ENCODE measurements at places on chromosomes 11 and 22.

DNA sequence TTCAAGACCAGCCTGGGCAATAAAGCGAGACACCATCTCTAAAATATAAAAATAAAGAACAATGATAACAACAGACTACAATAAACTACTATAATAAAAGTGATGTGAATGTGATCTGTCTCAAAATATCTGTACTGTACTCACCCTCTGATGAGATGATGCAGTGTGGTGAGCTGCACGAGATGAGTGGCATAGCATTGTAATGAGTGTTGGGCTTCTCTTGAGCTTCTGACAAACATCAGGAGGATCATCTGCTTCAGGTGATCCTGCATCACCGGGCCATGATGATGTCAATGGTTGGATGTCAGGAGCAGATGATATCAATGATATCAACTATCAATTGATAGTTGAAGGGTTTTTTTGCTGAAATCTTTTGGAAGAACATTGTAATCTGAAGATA, 52.4 kb upstream of the INCENP start:
- DNase-seq, result no peak

- DNase-seq, result no peak
These were observed at the start of gene SLC25A18 for GRCh38 chr22:17562906-17563870. Gene SLC25A18, plus strand, starts transcription at chr22:17563498. Its CDS starts 16,447 bp downstream, at chr22:17579945.

- peak; percentile 40 for DNase-seq
These were observed 1.8 kb upstream of the CCND1 start for GRCh38 chr11:69638941-69639681.

DNA sequence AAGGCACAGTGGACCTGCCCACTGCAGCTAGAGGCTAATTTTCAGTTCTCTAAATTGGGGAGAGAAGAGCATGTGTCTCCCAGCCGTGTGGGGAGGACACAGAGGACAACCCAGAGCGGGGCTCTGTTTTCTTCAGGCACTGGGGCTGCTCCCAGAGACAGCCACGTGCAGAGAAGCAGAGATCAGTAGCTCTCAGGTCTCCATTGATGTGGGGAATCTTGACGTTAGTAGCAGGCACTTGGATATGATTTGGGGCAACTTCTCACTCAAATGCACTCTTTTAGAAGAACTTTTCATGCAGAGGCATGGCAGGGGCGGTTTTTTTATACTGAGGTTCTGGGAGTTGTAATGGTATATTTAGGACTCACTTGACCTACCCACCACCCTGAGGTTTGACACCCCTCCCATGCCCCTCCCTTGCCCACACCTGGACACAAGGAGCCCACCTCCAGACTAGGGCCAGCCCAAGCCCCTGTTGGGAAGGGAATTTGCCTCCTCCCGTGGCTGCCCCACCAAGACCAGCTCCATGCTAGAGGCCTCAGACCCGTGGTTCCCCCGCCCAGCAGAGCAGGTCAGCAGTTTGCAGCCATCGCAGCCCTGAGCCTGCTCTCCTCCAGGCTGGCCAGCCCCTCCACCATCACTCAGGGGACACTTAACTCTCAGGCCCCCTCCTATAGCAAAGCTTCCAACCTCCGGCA, 94.2 kb upstream of the RTL6 start:
- DNase-seq, result no peak

- no peak for DNase-seq
These were observed 7.7 kb downstream of the E2F8 start for GRCh38 chr11:19232910-19233503.

DNA sequence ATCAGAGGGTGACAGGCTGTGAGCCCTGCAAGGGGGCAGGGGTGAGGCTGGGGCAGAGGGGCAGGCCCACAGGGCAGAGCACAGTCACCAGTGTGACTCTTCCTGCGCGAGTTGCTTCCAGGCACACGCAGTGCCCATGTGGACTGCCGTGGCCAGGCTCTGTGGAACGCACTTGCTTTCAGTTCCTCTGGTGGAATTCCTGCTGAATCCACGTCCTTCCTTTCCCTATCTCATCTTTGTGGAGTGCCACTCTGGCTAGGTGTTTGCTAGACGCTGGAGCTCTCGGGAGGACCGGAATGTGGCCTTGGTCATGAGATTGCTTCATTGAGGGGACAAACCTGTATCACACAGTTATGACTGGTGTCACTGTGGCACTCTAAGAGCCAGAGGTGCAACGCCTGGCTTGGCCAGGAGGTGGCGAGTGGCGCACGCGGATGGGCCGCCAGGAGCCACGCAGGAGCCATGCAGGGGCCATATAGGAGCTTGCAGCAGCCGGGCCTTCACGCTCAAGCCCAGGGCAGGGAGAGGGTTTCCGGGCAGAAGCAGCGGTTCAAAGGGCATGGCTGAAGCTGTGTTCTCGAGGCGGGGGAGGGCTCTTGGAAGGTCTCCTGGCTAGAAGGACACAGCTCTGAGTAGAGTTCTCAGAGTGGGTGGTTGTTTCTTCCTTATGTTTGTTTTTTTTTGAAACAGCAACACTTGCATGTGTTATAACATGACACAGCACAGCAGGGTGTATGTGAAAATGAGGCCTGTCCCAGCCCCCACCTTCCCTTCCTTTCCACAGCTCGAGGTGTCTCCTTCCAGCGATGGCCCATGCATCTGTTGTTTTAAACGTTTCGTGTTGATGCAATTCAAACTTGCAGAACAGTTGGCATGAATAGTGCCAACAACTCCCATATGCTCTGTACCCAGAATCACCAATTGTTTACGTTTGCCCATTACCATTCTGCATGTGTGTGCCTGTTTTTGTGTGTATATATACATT, 36.2 kb downstream of the TBC1D22A start:
- DNase-seq, result peak; percentile 60

- DNase-seq, result no peak
These were observed 34.5 kb downstream of the CPT1A start for GRCh38 chr11:68806931-68807844.

GRCh38 chr11:89490981-89491690, at the start of gene NOX4:
Gene NOX4, minus strand, starts transcription at chr11:89491375. Its CDS starts 129 bp downstream, at chr11:89491246.
- no peak for DNase-seq

DNA sequence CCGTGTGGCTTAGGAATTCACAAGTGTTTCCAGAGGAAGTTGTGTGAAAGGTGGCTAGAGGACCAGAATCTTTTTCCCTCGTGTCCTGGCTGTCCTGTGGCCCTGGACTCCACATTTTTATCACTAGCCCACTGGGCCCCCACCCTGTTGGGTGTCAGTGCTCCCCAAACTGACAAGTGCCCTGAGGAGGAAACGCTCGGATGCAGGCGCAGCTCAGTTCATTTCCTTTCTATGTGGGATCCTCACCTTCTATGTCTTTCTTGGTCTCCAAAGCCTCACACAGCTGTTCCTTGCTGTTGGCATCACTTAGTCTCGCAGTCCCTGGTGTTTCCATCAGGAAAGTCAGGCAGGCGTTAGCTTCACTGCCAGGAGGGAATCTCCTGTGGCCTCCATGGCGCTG, 68.0 kb upstream of the KCNQ1OT1 start:
- DNase-seq, result no peak

GRCh38 chr22:50083462-50084079, 1.7 kb downstream of the MLC1 start:
- DNase-seq, result no peak

DNA sequence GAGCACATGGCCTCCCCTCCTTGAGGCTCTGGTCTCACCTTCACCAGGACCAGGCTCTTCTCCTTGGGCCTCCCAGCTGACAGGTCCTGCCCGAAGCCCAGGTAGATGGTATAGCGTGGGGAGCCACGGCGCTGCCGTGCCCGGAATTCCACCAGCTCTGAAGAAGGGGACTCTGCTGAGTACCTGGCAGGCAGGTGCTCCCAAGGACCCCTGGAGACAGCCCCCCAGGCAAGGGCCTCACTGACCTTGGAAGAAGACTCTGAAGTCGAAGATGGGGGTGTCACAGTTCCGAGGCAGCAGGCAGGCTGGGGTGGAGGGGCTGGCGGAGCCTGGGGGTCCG, 2.8 kb downstream of the IRF7 start:
- DNase-seq, result no peak
